SK-N-DZ (cell line): ENCODE measurements at places on chromosomes 5 and 9.

DNA sequence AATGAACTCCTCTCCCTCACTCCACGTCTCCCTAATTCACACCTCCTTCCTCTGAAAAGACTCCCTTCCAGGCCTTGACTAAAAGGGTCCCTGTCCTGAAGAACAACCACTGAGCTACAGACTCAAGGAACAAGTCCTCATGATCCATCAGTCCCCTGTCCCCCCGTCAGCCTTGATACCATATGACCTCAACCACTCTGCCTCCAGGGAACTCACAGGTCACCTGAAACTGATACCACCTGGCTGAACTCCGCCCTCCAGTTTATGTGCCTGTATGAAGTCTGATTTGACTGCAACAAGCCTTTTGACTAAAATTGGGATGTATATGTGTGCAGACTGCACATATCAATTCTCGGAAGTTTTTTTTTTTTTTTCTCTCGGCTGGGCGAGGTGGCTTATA is 88.7 kb downstream of the UGCG start:
- DNase-seq: no peak

DNA sequence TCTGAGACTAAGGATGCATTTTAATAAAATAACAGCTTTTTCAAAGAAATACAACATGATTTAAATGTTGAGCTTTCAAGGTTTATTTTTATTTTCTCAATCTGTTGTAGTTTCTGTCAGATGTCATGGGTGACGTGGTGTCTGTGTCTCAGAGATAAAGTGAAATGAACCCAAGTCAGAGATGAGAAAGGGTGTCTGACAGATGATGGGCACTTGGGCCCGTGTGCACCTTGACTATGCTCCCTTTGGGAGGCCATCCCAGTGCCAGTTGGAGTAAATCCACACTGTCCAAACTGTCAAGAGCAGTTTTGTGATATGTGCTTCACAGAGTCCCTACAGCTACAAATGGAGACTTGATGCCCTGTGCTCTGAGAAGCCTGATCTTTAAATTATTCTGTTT is 536.9 kb upstream of the FAM174A start:
- no peak for DNase-seq

DNA sequence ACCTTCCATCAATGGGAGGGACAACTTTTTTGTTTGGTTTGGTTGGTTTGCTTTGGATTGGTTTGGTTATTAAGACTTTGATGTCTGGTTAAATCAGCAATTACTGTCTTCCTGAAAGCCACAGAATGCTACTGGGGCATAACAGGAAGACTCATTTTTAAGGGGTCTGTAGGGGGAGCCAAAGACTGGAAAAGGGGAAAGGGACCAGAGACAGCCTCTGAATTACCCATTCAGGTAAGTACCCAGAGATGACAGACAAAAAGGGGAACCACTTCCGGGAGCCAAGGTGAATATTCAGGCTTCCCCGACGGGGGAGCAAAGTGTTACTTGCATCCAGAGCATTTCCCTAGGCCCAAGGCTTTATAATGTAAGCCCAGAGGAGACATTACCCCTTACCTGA is 4.6 kb upstream of the FEM1C start:
- DNase-seq: peak; percentile 27

DNA sequence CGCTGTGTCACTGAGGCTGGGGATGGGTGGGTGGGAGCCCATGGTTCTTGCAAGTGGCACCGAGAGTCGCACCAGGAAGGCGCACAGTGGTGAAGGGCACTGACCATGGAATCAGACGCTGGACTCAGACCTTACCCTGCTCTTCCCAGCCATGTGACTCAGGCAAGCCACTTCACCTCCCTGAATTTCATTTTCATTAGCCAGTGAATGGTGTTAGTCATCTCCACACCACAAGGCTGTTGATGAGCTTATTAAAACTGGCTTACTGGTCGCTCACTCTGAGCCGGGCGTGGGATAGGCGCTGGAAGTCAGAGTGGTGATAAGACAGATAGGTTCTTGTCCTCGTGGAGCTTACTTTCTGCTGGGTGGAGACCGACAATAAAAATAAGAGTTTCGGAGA is 25.1 kb downstream of the FGF18 start:
- no peak for DNase-seq

GRCh38 chr5:135451581-135452320 is 400 bp downstream of the TIFAB start:
- DNase-seq: no peak

DNA sequence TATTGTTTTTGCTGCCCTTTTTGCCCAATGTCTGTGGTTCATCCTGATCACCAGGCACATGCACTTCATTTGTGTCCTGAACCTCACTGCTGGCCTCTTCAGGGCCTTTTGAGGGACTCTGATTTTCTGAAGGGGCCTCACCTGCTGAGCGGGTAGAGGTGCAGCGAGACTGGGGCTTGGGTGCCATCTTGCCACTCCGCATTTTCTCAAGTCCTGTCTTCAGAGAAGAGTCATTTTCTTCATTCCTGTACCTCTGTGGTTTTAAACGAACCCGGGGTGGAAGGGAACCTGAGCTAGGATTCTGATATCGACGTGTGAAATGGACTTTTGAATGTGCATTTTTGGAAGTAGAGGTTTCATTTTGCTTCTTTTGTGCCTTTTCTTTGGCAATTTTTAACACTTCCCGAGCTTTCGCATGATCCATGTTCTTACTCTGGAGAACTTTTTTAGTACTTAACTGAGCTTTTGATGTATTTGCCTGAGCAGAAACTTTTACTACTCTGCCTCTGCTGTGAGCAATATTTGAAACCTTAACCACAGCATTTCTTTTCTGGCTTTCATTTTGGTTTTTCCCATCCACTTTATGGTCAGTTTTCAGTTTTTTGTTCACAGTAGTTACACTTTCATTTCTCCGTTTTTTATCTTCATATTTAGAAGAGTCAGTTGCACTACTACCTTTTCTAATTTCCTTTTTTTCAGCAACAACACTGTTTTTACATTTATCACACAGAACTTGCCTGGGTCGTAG is 26.1 kb downstream of the PWWP2A start:
- DNase-seq: no peak

GRCh38 chr5:15353086-15353645 is 146.8 kb upstream of the FBXL7 start:
- no peak for DNase-seq

DNA sequence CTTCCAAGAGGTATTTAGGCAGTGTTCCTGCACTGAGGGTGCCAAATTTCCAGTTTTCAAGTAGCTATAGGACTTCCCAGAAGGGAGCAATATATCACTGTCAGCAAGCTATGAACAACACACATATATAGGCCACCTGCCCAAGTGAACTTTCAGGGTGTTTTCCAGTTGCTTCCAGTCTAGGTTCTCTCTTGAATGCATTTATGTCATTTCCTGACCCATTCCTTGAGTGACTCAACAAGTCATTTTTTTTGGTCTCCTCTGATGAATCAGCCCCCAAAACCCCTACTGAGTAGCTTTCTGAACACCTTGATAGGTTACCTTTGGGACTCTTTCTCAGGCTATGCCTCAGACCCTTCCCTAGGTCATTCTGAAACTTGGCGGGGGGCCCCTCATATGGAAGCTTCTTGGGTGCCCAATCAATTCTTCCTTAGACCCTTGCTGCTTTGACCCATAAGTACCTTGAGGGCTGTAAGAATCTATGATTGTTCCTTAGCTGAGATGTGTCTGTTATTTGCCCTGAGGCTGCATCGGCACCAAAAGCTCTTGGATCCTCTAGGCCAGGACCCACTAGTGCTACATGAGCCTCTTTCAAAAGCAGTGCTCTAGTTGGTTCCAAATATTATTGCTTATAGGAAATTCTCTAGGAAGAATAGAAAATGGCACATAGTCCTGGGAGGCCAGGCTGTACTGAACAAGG is 12.4 kb downstream of the DNAJB5 start:
- no peak for DNase-seq

- DNase-seq: no peak
These were observed 11.4 kb downstream of the GOLGA1 start for GRCh38 chr9:124929464-124929863.
